ENCODE measurements at places on chromosomes 3 and 15. TPM values are rescaled to one million over a fixed set of nuclear protein-coding genes. Genes with fewer than 3 reads are reported as not detected.

Gene SLC22A14
- 0.09 TPM for total RNA-seq

Gene ZNF80
- total RNA-seq: not detected

Gene SEMA6D
- total RNA-seq: 2.2 TPM

Gene HTR3E
- not detected for total RNA-seq

Gene C3orf80
- 0.09 TPM for total RNA-seq

Measured in endothelial cell of coronary artery (primary cell).